ENCODE measurements at places on chromosomes 4 and X.
A peak's percentile ranks its signal among the peaks of the same experiment; 100 is the strongest.

GRCh38 chr4:82599336-82599735 is 37.5 kb upstream of the TMEM150C start:
- peak; percentile 15 for DNase-seq

- DNase-seq = no peak
Observed at GRCh38 chr4:188287169-188287894, 148.1 kb downstream of the TRIML1 start.

DNA sequence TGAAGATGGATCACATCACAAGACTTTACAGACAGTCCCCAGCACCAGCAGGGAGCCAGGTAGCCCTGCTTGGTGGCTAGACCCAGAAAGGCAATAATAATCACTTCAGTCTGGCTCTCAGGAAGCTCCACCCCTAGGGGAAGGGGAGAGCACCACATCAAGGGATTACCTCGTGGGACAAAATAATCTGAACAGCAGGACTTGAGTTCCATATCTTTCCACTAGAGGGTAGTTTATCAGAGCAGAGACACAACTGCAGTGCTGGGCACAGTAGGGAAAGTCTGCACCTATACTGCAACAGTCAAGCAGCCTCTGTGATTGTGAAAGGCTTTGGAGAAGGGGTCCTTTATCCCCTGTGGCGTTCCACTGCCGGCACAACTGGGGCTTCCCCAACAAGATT is 547.0 kb upstream of the POU3F4 start:
- DNase-seq = no peak

DNA sequence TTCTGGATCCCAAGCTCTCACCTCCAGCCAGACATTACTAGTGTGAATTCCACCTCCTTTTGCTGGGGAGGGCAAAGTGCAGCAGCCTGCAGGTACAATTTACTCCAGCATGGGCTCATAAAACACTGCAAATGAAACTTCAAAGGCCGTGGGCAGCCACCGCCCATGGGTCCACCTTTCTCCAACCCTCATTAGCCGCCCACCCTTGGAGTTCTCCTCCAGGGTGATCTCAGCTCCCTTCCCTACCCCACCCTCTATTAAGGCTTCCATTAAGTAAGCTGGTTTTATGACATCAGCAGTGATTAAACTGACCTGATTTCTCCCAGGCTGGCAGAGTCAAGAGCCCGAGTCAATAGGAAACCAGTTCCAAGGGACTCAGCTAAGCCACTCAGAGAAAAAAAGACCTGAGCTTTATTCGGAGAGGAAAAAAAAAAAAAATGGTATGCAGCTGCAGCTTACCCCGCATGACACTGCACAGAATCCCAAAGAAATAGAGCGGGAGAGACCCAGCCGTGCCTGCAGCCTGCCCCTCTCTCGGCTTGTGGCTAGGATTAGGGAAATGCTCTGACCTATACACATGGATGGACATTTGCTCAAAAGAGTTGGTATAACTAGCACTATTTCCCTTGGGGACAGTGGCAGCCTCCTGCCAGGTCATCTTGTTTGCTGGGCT is 319.6 kb downstream of the PTTG2 start:
- peak; percentile 49 for DNase-seq

GRCh38 chrX:17527135-17527701 is 152.2 kb downstream of the NHS start:
- DNase-seq = no peak

DNA sequence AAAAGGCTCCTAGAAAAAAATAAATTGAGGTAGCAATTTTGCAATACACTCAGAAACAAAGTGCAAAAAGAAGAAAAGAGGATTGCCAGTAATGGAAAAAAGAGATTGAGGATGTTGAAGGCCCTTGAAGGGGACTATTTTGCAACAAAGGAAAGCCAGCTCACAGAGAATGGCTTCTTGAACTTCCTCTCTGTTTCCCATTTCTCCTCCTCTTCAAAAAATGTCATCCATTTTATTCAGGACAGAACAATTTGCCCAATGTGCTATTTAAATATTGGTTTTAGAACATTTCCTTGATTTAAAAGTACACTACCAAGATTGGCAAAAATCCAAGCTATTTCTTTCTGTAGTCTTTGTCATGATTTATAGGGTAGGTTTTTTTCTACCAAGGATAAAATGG is 60.2 kb downstream of the GASK1B start:
- DNase-seq = no peak

GRCh38 chr4:21811565-21811964 is 137.0 kb downstream of the KCNIP4 start:
- no peak for DNase-seq

Data from epithelial cell of esophagus (primary cell).